PC-9 (cell line): ENCODE measurements at places on chromosomes 2 and 18. TPM values are rescaled to one million over a fixed set of nuclear protein-coding genes. Genes with fewer than 3 reads are reported as not detected.

RAB31 gene
- total RNA-seq, result 48.6 and 51.0 TPM in 2 replicates

CD8B2 gene
- total RNA-seq, result not detected in 2 replicates

DNA sequence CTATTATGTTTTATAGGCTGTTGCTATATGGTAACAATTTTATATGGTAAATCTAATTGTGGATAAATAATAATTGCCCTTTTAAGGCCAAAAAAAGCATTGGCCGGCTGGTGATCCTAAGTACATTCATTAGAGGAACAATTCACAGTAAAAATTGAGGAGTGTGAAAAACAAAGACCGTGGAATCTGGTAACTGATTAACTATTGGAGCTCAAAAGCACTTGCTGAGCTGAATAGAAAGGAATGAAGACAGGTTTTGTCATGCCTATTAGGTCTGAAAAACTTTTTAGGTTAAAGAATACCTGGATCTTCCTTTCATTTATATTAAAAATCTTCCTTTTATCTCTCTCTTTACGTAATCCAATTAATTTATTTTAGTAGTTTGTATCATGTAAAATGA lies 18.5 kb upstream of the RBBP8 start:
- H3K27ac ChIP-seq, result peak overlapping the region; percentile 39
- no peaks in the 10 kb centered on the region for H3K27me3 ChIP-seq
- no peak for DNase-seq
- H3K4me3 ChIP-seq, result peak overlapping the region; percentile 22; the same call in 1 of the 2 replicates
- H3K4me1 ChIP-seq, result peaks cover 40% of the 10 kb centered on the region

GRCh38 chr2:200063155-200063554 lies 107.8 kb downstream of the MAIP1 start:
- H3K4me3 ChIP-seq, result no peak overlapping the region
- H3K4me1 ChIP-seq, result no peaks in the 10 kb centered on the region
- no peaks in the 10 kb centered on the region for H3K36me3 ChIP-seq
- no peak for DNase-seq

GRCh38 chr2:112607680-112608438 lies 23.4 kb downstream of the CHCHD5 start:
- H3K4me3 ChIP-seq, result no peak overlapping the region
- no peaks in the 10 kb centered on the region for H3K27me3 ChIP-seq
- DNase-seq, result no peak

ANKRD30BL gene
- not detected in 2 replicates for total RNA-seq

DNA sequence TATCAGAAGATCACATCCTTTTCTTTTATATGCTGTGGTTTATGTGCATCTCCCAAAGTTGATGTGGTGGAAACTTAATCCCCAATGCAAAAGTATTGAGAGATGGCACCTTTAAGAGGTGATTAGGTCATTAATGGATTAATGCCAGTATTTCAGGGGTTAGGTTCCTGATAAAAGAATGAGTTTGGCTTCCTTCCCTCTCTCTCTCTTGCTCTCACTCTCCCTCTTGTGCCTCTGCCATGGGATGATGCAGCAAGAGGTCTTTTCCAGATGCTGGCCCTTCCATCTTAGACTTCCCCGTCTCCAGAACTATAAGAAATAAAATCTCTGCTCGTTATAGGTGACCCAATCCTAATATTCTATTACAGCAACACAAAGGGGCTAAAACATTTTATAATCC lies 85.0 kb downstream of the TTC27 start:
- no peaks in the 10 kb centered on the region for H3K27me3 ChIP-seq
- no peak for DNase-seq
- no peak overlapping the region for H3K4me3 ChIP-seq
- H3K36me3 ChIP-seq, result no peaks in the 10 kb centered on the region

GRCh38 chr2:110707386-110707965 lies 24.9 kb upstream of the ACOXL start:
- no peak overlapping the region for H3K4me3 ChIP-seq
- DNase-seq, result no peak
- H3K4me1 ChIP-seq, result no peaks in the 10 kb centered on the region
- no peaks in the 10 kb centered on the region for H3K36me3 ChIP-seq

AQP12B gene
- total RNA-seq, result not detected in 2 replicates

SERPINB7 gene
- 3.0 and 4.2 TPM in 2 replicates for total RNA-seq

CD207 gene
- not detected in 2 replicates for total RNA-seq

CTAGE1 gene
- total RNA-seq, result not detected in 2 replicates

GRCh38 chr2:129117434-129117833 lies 798.8 kb upstream of the HS6ST1 start:
- no peaks in the 10 kb centered on the region for H3K4me1 ChIP-seq
- no peaks in the 10 kb centered on the region for H3K27me3 ChIP-seq
- no peak overlapping the region for H3K27ac ChIP-seq
- no peaks in the 10 kb centered on the region for H3K36me3 ChIP-seq
- DNase-seq, result no peak

GRCh38 chr2:58633613-58634365 lies 392.7 kb upstream of the FANCL start:
- H3K4me3 ChIP-seq, result no peak overlapping the region
- peaks cover 40% of the 10 kb centered on the region for H3K4me1 ChIP-seq
- no peaks in the 10 kb centered on the region for H3K27me3 ChIP-seq
- no peaks in the 10 kb centered on the region for H3K36me3 ChIP-seq
- DNase-seq, result peak; percentile 5

GRCh38 chr2:240246173-240246820 lies 105.8 kb upstream of the OTOS start:
- H3K36me3 ChIP-seq, result no peaks in the 10 kb centered on the region
- no peak overlapping the region for H3K27ac ChIP-seq
- 0 out of 2 replicates have a peak, but pooled peaks cover 2% of the 10 kb centered on the region for H3K27me3 ChIP-seq
- H3K4me3 ChIP-seq, result no peak overlapping the region
- peaks cover 12% of the 10 kb centered on the region for H3K4me1 ChIP-seq

GRCh38 chr2:29528891-29529520 lies 392.4 kb downstream of the ALK start:
- peaks cover 25% of the 10 kb centered on the region for H3K27me3 ChIP-seq
- H3K27ac ChIP-seq, result no peak overlapping the region
- no peak for DNase-seq
- no peak overlapping the region for H3K4me3 ChIP-seq

- no peaks in the 10 kb centered on the region for H3K36me3 ChIP-seq
- no peaks in the 10 kb centered on the region for H3K27me3 ChIP-seq
- peak; percentile 63 for DNase-seq
Measured at GRCh38 chr2:113390124-113390849, 47.2 kb upstream of the ZNG1B start.

PSMA8 gene
- total RNA-seq, result not detected in 2 replicates

GRCh38 chr2:218320704-218321336 lies 28.5 kb upstream of the TMBIM1 start:
- H3K36me3 ChIP-seq, result no peaks in the 10 kb centered on the region
- H3K27me3 ChIP-seq, result no peaks in the 10 kb centered on the region
- no peak for DNase-seq
- peaks cover 66% of the 10 kb centered on the region for H3K4me1 ChIP-seq
- no peak overlapping the region for H3K4me3 ChIP-seq
- H3K27ac ChIP-seq, result no peak overlapping the region

GRCh38 chr2:208274748-208275147 lies 8.7 kb downstream of the PIKFYVE start:
- H3K27ac ChIP-seq, result no peak overlapping the region
- H3K27me3 ChIP-seq, result no peaks in the 10 kb centered on the region
- DNase-seq, result no peak

FEV gene
- not detected in 2 replicates for total RNA-seq

ANKRD29 gene
- total RNA-seq, result 4.3 and 4.6 TPM in 2 replicates

- H3K27me3 ChIP-seq, result no peaks in the 10 kb centered on the region
- H3K4me3 ChIP-seq, result no peak overlapping the region
- no peaks in the 10 kb centered on the region for H3K4me1 ChIP-seq
Measured at GRCh38 chr2:19973466-19973865, 16.4 kb downstream of the WDR35 start.

DNA sequence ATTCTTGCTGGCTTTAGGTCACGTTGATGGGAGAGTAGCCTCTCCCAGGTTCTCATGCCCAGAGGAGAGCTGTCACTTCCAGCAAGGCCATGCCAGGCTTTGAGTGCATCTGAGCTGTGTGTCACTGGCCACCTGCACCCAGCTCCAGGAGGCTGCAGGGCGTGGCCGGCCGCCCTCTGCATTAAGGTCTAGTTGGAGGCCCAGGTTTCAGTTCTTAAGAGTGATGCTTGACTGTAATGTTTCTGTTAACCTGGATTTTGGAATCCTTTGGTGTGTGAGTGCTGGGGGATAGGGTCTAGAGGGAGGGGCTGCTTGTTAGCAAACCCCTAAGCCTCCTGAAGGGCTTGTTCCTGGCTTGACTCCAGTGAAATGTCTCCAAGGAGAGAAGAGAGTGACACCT lies 140.1 kb downstream of the ACOXL start:
- H3K36me3 ChIP-seq, result no peaks in the 10 kb centered on the region
- DNase-seq, result no peak
- peaks cover 4% of the 10 kb centered on the region; the same call in 1 of the 2 replicates for H3K4me1 ChIP-seq
- no peak overlapping the region for H3K4me3 ChIP-seq

GRCh38 chr18:3279201-3280185 lies 17.6 kb downstream of the MYL12B start:
- no peak for DNase-seq

GRCh38 chr18:28494151-28494550 lies 317.2 kb upstream of the CDH2 start:
- no peak overlapping the region for H3K27ac ChIP-seq
- no peaks in the 10 kb centered on the region for H3K36me3 ChIP-seq
- no peaks in the 10 kb centered on the region for H3K27me3 ChIP-seq
- H3K4me1 ChIP-seq, result no peaks in the 10 kb centered on the region
- H3K4me3 ChIP-seq, result no peak overlapping the region

PCARE gene
- not detected in 2 replicates for total RNA-seq

DNA sequence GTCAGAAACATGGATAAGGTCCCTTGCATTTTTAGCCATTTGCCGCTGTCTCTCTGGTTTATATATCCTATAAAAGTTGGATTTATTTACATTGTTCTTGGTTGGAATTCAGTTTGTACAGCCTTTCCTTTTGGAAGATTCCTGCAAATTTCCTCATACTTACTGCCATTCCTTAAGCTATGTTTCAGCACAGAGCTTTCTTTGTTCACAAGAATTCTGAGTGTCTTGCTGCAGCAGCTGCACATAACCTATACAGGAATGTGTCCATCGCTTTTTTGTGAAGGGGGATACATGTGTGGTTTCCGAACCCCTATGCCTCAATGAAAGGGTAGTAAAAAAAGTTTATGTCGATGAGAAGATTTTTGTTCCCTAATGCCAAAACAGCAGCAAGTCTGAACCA lies 48.3 kb upstream of the CCDC68 start:
- H3K36me3 ChIP-seq, result no peaks in the 10 kb centered on the region
- H3K4me1 ChIP-seq, result no peaks in the 10 kb centered on the region
- no peak overlapping the region for H3K27ac ChIP-seq
- DNase-seq, result no peak
- H3K27me3 ChIP-seq, result no peaks in the 10 kb centered on the region

- no peak overlapping the region for H3K4me3 ChIP-seq
- H3K36me3 ChIP-seq, result no peaks in the 10 kb centered on the region
- H3K27ac ChIP-seq, result no peak overlapping the region
- no peaks in the 10 kb centered on the region for H3K27me3 ChIP-seq
- DNase-seq, result no peak
Measured at GRCh38 chr2:86411396-86411795, 29.8 kb upstream of the KDM3A start.

DNA sequence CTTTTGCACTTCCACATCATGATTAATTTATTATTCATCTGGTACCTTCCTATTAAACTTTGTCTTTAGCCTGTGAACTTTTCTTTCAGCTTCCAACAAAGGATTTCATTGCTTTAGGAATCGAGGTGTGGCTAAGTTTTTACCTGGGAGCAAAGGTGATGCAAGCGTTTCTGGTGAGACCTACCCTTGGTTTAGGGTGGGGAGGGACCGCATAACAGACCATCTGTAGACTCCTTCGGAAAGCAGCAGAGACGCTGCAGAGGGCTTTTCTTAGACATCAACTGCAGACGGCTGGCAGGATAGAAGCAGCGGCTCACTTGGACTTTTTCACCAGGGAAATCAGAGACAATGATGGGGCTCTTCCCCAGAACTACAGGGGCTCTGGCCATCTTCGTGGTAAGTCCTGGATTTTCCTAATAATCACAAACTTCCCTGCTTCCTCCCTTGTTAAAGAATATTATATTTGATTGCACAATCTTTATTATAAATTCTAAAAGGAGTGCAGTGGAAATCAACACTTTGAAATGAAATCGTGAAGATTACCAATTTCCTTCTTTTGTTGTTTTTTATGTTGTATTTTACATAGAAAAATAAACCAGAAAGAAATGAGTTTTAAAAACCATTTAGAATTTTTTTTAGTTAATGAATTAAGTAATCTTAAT lies at the start of gene DSG3:
Gene DSG3, plus strand, starts transcription at position 212 of the 662 bp plus-strand sequence. Its CDS starts 137 bp downstream, at position 349.
- no peak for DNase-seq
- H3K27ac ChIP-seq, result no peak within 1 kb of the TSS
- H3K4me3 ChIP-seq, result no peak within 1 kb of the TSS
- no peaks in the 10 kb centered on the region for H3K36me3 ChIP-seq
- H3K4me1 ChIP-seq, result no peaks in the 10 kb centered on the region

DNA sequence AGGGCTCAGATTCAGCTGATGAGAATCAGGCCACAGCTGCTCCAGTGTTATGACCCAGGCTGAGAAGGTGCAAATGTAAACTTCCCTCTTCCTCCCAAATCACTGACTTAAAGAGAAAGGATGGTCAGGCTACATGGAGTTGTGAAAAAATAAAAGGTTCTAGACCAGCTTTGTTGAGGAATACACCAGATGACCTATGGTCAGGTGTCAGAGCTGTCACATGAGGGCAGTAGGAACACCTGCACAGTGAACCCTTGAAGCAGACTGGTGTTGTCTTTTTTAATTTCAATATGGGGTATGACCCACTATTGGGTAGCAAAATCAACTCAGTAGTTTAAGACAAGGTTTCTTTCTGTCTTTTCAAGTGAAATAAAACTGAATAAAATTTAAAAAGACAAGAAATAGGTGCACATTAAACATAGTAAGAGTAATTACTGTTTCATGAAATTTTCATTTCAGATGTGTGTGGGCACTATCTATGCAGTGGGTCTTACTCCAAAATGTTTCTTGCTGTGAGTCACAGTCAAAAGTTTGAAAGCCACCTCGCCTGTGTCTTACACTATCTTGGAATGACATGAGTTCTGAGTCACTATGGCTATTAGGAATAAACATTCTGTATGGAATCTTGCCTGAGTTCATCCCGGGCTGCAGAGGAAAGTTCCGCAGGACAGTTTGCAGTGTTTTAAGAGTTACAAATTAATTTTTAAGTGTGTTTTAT lies 83.6 kb downstream of the ACVR1 start:
- no peaks in the 10 kb centered on the region for H3K27me3 ChIP-seq
- no peaks in the 10 kb centered on the region for H3K36me3 ChIP-seq
- no peaks in the 10 kb centered on the region for H3K4me1 ChIP-seq
- H3K4me3 ChIP-seq, result no peak overlapping the region
- H3K27ac ChIP-seq, result no peak overlapping the region
- no peak for DNase-seq

- no peak for DNase-seq
- no peaks in the 10 kb centered on the region for H3K36me3 ChIP-seq
- no peak overlapping the region for H3K4me3 ChIP-seq
- peaks cover 27% of the 10 kb centered on the region for H3K4me1 ChIP-seq
- no peaks in the 10 kb centered on the region for H3K27me3 ChIP-seq
- H3K27ac ChIP-seq, result no peak overlapping the region
Measured at GRCh38 chr18:3405713-3406112, 44.3 kb upstream of the TGIF1 start.

DNA sequence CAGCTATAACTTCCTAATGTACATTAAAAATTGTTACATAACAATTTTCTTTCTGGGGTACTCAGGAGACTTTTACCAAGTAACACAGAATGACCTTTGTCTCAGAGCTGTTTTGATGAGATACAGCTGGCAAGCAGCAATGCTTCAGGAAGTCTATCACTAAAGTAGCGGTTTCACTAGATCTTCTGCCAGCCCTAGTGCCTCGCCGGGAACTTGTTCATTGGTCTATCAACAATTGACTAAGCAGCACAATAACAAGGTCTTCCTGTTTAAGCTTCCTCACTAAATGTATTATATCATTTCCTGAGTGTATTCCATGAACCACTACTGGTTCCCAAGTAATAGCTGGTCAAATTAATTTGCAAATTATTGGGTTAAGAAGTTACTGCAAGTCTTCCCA lies 69.2 kb downstream of the TRIP12 start:
- DNase-seq, result no peak
- peaks cover 10% of the 10 kb centered on the region for H3K4me1 ChIP-seq
- H3K4me3 ChIP-seq, result no peak overlapping the region
- no peak overlapping the region for H3K27ac ChIP-seq
- H3K27me3 ChIP-seq, result no peaks in the 10 kb centered on the region
